NCI-H524 (cell line): ENCODE measurements at places on chromosomes 1 and 21.

GRCh38 chr1:222555992-222556615, 8.2 kb upstream of the HHIPL2 start:
- DNase-seq: no peak

DNA sequence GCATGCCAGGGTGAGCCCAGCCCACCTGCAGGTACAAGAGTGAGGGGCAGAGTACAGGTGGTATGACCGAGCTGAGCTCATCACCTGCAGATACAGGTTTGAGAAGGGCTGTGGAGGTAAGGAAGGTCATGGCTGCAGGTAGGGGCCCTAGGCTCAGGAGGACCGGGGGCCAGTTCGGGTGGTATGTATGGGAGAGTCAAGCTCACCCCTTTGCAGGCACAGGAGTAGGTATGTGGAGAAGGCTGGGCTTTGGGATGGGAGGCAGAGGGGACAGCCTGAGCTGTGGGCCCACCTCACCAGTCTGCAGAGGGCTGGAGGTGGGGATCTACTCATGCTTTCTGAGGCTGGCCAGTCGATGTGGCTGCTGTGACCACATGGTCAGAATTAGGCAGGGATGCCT, 17.2 kb downstream of the PODN start:
- DNase-seq: no peak

- DNase-seq: no peak
Measured at GRCh38 chr1:171248302-171248701, at the start of gene FMO1. TSS of gene FMO1 (plus strand) at chr1:171248494. CDS start at chr1:171258088, 9,594 bp downstream.

- DNase-seq: no peak
Measured at GRCh38 chr1:192888574-192888973, 79.7 kb downstream of the RGS2 start.

DNA sequence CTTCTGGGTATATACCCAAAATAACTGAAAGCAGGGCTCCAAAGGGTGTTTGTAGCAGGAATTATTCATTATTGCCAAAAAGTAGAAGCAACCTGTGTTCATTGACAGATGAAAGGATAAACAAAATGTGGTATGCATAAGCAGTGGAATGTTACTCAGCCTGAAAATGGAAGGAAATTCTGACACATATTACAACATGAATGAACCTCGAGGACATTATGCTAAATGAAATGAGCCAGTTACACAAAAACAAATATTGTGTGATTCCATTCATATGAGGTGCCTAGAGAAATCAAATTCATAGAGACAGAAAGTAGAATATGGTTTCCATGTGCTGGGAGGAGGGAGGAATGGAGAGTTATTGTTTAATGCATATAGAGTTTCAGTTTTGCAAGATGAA, 86.3 kb upstream of the ARTN start:
- no peak for DNase-seq

GRCh38 chr1:84496498-84496897, 9.7 kb upstream of the SPATA1 start:
- no peak for DNase-seq

DNA sequence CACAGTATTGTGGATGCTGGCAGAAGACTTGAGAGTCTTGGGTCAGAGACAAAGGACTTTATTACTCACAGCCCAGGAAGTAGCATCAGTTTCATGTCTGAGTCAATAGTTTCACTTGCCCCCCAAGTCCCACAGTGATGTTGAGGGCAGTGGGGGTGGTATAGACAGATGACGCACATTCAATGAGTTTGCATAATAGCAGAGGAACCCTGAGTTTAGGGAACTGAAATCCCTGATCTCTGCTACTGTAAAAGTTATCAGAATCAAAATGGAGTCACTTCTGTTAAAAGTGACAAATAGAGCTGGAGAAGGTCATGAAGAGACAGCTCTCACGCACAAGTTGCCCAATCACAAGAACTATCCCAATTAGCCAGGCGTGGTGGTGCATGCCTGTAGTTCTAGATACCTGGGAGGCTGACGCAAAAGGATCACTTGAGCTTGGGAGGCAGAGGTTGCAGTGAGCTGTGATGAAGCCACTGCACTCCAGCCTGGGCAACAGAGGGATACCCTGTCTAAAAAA, 11.5 kb upstream of the HCRTR1 start:
- DNase-seq: no peak

DNA sequence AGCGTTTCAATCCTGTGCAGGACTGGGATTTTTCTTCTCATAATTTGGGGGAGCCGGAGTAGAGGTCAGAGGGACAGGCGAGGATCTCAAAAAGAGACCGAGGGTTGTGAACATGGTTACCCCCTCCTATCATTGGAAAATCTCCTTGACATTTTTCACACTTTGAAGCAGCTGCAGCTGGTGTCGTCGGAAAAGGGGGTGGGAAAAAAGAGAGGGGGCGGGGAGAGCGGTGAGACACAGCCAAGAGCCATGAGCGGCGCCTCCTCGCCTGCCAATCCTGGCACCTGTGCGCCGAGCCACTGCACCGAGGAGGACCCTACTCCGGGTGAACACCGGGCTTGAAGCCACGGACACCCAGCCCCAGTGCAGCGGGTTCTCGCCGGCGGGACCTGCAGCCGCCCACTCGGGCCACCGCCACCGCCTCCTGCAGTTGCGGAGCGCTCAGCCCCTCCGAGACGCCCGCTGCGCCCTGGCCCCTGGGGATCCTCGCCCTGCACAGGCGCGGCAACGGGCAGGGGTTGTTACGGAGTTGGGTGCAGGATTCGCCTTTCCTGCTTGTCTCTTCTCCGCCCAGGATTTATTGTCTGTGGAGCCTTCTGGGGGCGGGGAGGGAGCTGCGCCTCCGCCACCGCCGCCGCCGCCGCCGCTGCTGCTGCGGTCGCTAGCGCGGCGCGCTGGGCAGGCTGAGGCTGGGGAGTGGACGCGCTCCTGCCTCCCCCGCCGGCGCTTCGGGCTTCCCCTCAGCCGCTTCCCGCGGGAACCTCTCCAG, at the start of gene LRRC7:
LRRC7 (plus strand) TSS at position 271 of the 769 bp plus-strand sequence. CDS start 718 bp downstream, outside the sequence.
- DNase-seq: peak; percentile 66

DNA sequence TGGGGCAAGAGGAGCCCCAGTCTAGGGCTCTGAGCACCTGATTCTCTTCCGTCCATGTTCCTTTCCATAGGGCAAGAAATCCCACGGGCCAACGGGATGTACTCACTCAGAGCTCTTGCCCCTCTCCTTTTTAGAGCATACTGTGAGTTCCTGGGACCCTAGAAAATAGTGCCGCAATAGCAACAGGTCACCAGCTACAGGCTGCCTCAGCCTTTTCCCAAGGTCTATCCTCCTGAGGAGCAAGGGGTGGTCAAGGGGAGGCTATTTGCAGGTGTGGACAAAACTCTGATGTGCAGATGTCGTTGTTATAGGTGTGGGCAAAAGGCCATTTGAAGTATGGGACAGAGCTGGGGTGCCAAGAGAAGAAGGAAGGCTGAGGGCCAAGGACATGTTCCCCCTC, 1.6 kb upstream of the QSOX1 start:
- no peak for DNase-seq

DNA sequence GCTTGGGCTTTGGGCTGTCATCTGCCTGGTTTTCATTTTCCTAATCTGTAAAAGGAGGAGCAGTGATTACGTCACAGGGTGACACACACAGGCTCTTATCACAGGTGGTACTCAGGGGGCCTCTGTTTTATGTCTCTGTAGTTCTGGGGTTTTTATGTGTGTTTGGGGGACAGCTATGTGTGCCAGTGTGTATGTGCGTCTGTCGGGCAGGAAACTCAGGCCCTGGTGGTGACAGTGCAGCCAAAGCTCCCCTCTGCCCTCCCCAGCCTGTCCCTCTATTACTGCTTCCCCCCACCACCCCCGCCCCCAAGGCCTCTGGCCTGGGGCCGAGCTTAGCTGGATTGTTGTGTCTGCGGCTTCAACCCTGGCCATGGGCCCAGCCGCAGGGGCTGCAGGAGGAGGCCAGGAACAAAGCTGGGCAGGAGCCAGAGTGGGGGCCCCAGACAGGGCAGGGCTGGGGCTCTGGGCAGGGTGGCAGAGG, 13.3 kb downstream of the MFAP2 start:
- DNase-seq: no peak

- DNase-seq: no peak
Measured at GRCh38 chr1:37481289-37482003, 7.1 kb downstream of the ZC3H12A start.

GRCh38 chr1:109331113-109331512, 24.3 kb upstream of the MYBPHL start:
- no peak for DNase-seq

DNA sequence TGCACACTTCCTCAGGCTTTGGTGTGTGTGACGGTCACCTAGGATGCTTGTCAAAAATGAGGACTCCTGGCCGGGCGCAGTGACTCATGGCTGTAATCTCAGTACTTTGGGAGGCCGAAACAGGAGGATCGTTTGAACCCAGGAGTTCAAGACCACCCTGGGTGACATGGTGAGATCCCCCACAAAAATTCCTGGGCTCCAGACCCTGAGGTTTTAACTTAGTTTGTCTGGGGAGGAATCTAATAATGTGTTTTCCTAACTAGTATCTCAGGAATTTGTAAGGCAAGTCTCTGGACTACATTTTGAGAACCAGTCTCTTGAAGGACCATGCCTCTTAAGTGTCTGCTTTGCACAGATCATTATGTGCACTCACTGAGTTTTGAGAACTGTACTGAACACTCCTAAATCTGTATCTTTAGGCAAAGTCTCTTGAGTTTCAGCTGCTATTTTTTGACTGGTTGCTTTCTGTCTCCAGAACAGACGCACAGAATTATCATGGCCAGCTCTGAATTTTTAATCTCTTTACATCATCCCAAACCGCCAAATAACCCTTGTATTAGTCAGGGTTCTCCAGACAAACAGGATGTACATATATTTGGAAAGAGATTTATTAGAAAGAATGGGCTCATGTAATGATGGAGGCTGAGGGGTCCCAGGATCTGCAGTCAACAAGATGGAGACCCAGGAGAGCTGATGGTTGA, 45.5 kb upstream of the VANGL1 start:
- no peak for DNase-seq

GRCh38 chr1:211813590-211813989, 17.0 kb downstream of the LPGAT1 start:
- DNase-seq: no peak

DNA sequence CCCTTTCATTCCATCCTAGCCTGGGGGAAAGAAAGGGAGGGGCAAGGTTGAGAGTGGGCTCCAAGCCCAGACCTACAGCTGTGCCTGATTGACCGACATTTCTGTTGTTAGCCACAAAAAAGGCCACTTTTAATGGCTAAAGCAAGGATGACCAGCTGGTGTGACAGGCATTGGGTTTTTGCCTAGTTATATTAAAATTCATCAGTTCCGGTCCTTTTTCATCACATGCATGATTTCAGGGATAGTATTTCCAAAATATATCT, 192.3 kb downstream of the ZNF326 start:
- DNase-seq: no peak

GRCh38 chr1:225534135-225534534, 106.3 kb upstream of the LBR start:
- no peak for DNase-seq
